ENCODE measurements at places on chromosomes 4 and X. TPM values are rescaled to one million over a fixed set of nuclear protein-coding genes. Genes with fewer than 3 reads are reported as not detected.

- no peak for DNase-seq
Measured at GRCh38 chr4:113482325-113482724, 279.2 kb downstream of the CAMK2D start.

- no peak for DNase-seq
Measured at GRCh38 chr4:144171697-144172096, 31.2 kb upstream of the GYPA start.

- peak; percentile 1 for DNase-seq
Measured at GRCh38 chr4:79241846-79242245, 84.0 kb downstream of the NAA11 start.

DNA sequence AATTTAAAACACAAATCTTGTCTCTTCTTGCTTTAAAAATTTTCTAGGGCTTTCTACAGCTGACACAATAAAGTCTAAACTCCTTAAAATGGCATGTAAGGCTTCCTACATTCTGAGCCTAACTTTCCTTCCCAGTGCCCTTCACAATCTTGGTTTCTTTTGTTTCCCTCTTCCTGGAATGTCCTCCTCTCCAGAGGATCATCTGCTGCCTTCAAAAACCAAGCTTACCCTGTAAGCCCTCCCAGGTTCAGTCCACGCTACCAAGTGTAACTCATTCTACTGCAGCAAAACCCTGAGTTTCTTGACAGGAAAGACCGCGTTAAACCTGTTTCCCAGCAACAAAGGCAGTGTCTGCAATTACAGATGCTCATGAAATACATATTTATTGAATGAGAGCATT lies 91.3 kb downstream of the SHISA3 start:
- no peak for DNase-seq

GRCh38 chrX:32447640-32448039 lies 763.7 kb downstream of the DMD start:
- no peak for DNase-seq

BMX gene
- total RNA-seq: not detected

SMIM10 gene
- 10.7 TPM for total RNA-seq

MAGEC3 gene
- total RNA-seq: not detected

All from SJSA1 (cell line).